ENCODE measurements at places on chromosomes 3 and 15.

DNA sequence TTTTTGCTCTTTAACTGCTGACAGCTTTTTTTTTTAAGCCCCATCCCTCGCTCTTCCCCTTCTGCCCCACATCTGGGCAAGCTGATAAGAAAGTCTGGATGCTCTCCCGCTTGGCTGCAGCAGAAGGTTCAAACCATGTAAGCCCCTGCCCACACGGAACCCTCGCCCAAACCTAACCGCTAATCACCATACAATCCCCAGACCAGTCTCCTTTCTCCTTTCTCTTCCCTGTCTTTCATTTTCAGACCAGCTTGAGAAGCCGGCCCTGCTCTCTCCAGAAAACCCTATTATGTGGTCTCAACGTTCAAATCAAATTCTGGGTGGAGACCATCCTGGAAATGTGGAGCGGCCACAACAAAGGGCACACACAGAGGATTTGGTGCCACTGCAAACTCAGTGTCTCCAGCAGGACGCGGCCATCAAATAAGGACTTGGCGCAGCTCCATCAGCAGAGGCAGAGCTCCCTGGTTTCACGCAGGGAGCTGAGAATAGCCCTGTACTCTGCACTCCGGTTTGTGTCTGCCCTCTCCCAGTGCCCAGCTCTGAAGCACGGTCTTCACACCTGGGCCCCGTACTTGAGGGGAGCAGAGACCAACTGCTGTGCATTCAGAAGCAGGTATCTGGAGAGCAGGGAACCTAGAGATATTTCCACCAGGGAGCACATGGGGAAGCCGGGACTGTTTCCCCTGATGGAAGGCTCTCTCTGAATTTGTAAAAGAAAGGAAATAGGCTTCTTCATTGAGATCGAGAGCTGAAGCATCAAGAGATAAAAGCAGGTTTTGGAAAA is 92.6 kb downstream of the XXYLT1 start:
- DNase-seq: no peak

DNA sequence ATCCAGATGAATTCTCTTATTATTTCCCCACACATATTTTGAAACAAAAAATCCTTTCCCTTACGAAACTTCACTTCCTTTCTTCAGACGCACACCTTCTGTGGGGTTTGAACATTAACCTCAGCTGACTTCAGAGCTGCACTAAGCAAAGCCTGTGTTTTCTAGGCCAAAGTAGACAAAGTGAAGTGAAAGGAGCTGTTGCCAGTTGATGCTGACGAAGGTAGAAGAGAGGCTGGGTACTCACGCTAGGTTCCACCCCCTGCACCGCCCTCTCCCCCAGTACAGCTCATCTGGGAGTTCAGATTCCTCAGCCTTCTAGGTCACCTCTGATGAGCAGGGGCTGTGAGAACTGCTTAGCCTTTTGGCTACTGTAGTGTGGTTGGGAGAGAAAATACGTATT is 24.1 kb downstream of the DUT start:
- no peak for DNase-seq

- peak; percentile 23 for DNase-seq
Observed at GRCh38 chr3:139455855-139456254, 20.5 kb downstream of the RBP2 start.

DNA sequence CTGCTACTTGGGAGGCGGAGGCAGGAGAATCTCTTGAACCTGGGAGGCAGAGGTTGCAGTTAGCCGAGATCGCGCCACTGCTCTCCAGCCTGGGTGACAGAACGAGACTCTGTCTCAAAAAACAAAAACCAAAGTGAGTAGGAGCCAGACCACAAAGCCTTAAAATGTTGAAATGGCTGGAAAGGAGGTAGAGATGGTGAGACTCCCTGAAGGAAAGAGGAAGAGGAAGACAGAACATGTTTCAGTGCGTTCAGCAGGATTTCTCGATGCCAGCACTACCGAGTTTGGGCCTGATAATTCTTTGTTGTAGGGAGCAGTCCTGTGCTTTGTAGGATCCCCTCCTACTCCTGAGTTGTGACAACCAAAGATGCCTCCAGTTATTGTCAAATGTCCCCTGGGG is 189.9 kb downstream of the AKAP13 start:
- no peak for DNase-seq

- DNase-seq: no peak
Observed at GRCh38 chr3:31903686-31904431, 77.2 kb downstream of the OSBPL10 start.

GRCh38 chr3:112004669-112005068 is 5.9 kb downstream of the TAGLN3 start:
- peak; percentile 27 for DNase-seq

GRCh38 chr3:159210336-159210735 is 408.5 kb downstream of the MFSD1 start:
- DNase-seq: no peak

DNA sequence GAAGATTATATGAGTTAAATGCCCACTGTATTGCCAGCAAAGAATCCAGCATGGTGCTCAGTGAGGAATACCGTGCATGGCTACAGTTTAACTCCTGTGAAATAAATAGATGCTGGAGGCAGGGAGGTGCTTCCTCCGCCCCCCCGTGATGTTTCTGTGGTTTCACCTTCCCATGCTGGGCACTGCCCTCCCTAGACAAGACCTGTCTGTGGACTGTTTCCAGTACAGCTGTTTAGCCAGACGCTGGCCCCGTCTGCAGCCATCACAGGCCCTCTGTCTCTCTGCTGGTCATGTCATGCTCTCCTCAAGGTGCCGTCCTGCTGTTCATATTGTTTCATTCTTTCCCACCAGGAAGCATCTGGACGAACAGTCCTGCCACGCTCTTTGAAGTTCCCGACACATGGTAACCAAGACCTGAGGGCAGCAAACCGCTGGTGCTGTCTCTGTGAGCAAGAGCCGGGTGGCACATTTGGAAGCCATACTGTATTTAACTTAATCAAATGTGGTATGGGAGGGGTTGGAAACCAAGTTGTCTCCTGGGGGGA is 31.4 kb downstream of the GOLGA8S start:
- DNase-seq: no peak

DNA sequence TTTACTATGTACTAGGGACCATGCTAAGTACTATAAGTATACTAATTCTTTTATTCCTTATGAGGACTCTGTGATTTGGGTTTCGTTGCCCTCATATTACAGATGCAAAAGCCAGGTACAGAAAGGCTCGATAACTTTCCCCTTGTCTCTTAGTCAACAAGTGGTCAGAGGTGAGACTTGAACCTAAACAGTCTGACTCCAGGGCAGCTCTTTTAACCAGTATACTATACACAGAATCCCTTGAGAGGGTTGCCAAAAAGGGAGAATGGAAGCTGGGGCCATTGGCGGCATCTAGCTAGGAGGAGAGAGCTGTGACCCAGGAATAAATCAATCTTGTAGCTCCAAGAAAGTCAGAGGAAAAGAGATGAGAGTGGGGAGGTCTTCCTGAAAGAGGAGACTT is 92.4 kb downstream of the TOP2B start:
- no peak for DNase-seq

DNA sequence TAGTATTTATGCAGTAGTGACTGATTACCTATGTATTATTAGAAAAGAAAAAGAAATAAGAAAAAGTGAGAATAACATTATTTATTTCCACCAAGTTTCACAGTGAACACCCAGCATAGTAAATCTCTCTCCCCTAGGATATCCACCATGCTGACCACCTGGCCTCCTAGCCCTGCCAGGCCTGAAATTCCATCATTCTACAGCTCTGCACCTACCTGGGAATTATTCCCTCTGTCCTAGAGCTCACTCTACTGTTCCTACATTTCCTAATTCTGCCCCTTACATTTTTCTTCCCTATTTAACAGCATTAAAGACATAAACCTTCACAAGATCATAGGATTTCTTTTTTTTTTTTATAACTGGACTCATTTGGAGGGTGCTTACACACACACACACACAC is 525.3 kb upstream of the PPP2R3A start:
- no peak for DNase-seq

- DNase-seq: no peak
Observed at GRCh38 chr3:107612664-107613084, 89.9 kb downstream of the BBX start.

DNA sequence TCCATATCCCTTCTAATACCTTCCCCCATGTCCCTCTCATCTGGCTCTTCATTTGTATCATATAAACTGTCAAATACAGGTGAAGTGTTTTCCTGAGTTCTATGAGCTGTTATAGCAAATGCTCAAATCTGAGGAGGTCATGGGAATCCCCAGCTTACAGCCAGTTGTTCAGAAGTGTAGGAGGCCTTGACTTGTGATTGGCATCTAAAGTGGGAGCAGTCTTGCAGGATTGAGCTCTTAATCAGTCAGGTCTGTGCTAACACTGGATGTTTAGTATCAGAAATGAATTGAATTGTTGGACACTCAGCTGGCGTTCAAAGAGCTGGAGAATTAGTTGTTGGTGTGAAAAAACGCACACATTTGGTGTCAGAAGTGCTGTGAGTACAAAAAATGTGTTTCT is 65.0 kb downstream of the IFT57 start:
- no peak for DNase-seq

GRCh38 chr3:135853981-135854380 is 111.5 kb upstream of the PPP2R3A start:
- no peak for DNase-seq

DNA sequence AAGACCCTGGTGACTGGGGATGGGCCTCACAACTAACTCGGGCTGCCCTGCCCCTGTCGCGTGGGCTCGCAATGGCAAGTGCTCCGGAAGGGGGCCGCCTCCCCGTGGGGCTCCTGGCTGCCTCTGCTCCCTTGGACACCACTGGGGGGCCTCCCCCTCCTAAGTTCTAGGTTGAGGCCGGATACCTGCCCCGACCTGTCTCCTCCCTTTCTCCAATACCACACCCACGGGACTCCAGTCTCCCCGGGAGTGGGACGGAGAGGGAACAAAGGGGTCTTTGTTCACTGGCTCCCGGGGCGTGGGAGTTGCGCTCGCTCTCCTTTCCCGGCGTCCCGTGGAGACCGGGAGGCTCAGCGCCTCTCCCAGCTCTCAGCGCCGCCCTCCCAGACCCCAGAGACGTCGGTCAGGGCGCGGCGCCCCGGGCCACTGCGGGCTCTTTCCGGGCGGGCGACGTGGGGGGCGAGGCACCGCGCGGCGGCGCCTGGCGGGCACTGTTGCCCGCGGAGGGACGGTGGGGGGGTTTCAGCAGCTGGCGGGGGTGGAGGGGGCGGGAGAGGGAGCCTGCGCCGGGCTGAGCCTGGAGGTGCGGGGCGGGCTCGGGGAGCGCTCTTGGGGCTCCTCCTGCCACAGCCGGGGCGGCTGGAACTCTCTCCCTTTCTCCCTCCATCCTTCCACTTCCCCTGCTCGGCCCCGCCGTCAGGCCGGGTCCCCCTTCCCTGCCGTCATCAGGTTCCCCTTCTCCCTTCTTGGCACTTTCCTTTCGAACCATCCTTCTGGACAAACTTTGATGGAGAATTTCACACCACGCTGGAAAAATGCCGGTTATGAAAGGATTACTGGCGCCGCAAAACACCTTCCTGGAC is at the start of gene KCNH8:
Gene KCNH8 (plus strand): TSS at position 606 of the 863 bp plus-strand sequence. CDS start 210 bp downstream, at position 816.
- DNase-seq: peak; percentile 66

DNA sequence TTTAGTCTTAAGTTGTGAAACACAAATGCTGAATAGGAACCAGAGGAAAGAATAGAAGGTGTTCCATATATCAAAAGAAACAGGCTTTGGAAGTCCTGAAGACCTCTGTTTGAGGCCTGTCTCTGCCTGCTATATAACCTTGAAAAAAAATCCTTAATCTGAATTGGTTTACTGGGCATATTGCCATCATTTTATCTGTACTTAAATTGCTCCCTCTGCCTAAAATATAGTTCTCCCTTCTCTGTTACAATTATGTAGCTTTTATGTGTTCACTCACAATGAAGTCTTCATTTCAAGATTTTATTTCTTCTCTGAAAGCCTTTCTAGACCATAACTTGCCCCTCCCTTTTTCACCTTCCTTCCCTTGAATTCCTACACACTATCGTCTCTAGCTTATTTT is 21.2 kb downstream of the ARL13B start:
- no peak for DNase-seq

DNA sequence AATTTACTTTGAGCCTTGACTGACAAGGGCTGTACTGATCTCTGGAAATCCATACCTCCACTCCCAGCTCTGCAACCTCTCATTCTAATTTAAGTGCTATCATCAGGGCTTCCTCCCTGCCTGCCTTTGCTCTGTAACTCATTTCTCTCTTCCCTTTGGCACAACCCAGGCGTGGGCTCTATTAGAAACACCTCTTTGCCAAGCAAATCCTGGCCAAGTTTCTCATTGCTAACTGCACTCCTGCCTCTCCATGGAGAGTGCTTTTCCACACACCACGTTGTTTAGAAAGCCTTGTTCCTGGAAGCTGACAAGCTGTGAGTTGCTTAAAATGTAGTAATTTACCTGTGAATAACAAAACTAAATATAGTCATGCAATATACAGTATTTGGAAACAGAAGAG is 20.1 kb upstream of the FSTL1 start:
- no peak for DNase-seq

GRCh38 chr3:159635047-159635641 is 353.5 kb upstream of the IL12A start:
- no peak for DNase-seq
